KBM-7 (cell line): ENCODE measurements at places on chromosomes 6 and 20.
A peak's percentile ranks its signal among the peaks of the same experiment; 100 is the strongest.

- peak; percentile 9 for DNase-seq
Observed at GRCh38 chr6:137780447-137781034, 86.5 kb upstream of the TNFAIP3 start.

- no peak for DNase-seq
Observed at GRCh38 chr20:64115171-64115911, 8.0 kb upstream of the NPBWR2 start.

DNA sequence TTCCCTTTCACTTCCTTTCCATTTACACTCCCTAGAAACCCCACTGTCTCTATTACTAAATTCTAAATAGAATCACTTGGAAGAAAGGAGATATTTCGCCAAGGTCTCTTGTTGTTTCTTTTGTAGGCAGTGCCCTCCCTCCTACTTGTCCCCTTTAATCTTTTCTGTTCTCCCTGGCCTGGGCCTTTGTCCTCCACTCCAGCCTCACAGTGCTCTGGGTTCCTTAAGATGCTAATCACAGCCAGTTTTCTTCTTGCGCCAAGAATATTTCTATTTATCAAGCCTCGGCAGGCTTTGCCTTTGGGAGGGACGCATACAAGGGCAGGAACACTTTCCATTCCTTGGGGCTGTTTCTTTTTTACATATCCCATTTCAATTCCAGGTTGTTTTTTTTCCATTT lies 520.6 kb upstream of the CHD6 start:
- DNase-seq = no peak

GRCh38 chr6:135440087-135440792 lies 57.3 kb downstream of the AHI1 start:
- no peak for DNase-seq

DNA sequence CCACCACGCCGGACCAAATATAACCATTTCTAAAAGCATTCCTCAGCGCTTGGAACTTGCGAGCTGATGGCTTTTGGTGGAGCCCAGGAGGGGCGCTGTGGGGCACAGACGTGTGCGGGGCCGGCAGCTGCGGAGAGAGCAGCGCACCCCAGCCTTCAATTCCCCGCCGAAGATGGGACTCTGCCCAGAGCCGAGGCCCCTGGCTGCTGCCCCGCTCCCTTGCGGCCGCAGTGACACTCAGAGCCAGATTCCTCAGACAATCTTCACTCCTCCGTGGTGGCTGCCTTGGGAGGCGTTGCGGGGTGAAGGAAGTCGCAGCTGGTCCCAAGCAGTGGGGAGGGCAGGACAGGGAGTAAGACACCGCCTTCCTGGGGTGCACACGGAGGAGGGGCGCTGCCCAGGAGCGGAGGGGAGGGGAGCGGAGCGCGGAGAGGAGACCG lies 87.7 kb downstream of the TMEM242 start:
- DNase-seq = no peak

- DNase-seq = no peak
Observed at GRCh38 chr6:6508643-6509042, 79.9 kb upstream of the LY86 start.

- DNase-seq = no peak
Observed at GRCh38 chr20:34776177-34776576, 49.3 kb downstream of the NCOA6 start.

GRCh38 chr6:18445228-18445627 lies 58.1 kb downstream of the RNF144B start:
- no peak for DNase-seq

- no peak for DNase-seq
Observed at GRCh38 chr6:10529231-10529801, 8.2 kb downstream of the GCNT2 start.

- DNase-seq = no peak
Observed at GRCh38 chr20:44087051-44087856, 99.7 kb downstream of the JPH2 start.

GRCh38 chr6:129710450-129711270 lies 683 bp upstream of the ARHGAP18 start:
- DNase-seq = no peak

DNA sequence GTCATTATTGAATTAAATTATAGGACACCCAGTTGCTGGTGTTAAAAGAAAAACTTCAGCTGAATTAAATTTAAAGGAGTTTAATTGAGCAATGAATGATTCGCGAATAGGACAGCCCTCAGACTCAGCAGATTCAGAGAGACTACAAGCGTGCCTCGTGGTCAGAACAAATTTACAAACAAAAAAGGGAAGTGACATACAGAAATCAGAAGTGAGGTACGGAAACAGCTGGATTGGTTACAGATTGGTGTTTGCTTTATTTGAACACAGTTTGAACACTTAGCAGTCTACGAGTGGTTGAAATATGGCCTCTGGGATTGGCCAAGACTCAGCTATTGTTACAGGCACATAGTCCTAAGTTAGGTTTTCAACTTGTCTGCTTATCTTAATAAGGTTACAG lies 25.8 kb upstream of the TNFRSF21 start:
- DNase-seq = peak; percentile 91

- no peak for DNase-seq
Observed at GRCh38 chr20:1232286-1233111, 6.7 kb downstream of the RAD21L1 start.

GRCh38 chr20:23622839-23623343 lies 14.9 kb downstream of the CST3 start:
- DNase-seq = no peak

DNA sequence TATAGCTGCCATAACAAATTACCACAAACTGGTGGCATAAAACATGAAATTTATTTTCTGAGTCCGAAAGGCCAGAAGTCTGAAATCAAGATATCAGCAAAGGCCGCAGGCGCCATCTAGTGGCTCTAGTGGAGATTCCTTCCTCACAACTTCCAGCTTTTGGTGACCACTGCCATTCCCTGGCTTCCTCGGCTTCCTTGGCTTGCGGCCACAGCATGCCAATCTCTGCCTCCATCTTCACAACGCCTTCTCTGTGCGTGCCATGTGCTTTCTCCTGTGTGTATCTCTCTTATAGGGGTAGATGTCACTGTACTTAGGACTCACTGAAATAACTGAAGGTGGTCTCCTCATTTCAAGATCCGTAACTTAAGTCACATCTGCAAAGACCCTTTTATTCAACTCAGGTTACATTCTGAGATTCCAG lies 5.4 kb upstream of the PLAGL1 start:
- DNase-seq = peak; percentile 74

DNA sequence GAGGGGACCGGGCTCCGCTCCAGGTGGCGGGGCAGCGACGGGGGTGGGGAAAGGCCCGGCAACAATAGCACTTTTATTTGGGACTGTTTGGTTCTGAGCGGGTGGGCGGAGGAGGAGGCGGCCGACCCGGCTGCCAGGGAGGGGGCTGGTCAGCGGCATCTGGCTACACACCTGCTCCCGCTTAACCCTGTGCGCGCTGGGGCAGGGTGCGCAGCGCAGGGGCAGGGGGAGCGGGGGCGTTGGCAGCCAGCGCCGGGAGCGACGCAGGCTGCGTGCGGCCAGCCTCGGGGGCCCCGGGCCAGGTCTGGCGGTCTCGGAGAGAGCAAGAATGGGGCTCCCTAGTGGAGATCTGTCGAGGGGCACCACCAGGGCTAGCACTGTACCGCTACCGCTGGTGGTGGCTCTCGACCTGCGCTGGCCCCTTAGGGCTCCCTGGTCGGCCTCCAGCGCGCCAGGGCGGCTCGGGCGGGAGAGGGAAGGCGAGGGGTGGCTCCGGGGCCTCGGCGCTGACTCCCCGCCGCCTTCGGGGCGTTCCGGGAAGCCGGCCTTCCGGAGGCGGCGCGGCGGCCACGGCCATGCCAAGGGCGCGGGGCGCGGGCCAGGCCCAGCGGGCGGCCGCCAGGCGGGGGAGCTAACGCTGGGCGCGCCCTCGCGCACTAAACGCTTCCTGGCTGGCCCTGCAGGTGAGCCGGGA lies 92.4 kb downstream of the NCR2 start:
- no peak for DNase-seq

- no peak for DNase-seq
Observed at GRCh38 chr6:356828-357251, 34.7 kb upstream of the IRF4 start.

GRCh38 chr20:24535941-24536730 lies 66.7 kb downstream of the SYNDIG1 start:
- no peak for DNase-seq

DNA sequence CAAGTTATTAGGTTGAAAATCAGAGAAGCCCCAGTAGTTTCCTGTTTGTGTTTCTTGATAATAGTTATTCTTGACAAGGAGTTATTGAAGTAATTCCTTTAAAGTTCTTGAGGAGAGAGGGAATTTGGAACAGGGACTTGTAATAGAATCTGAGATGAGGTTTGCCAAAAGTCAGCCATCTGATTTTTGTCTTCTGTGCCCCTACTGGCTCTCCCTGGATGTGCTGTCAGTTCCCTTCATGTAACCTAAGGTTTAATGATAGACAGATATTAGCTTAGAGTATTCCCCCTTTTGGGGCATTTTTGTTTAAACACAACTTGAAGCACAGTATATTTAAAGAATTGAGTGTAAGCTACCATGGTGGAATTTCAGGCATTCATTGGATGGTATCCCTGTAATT lies 71.4 kb downstream of the CARMIL1 start:
- no peak for DNase-seq

- peak; percentile 16 for DNase-seq
Observed at GRCh38 chr6:42047790-42048405, 2.4 kb upstream of the TAF8 start.

- DNase-seq = no peak
Observed at GRCh38 chr6:157946053-157946617, 35.5 kb upstream of the SYNJ2 start.

GRCh38 chr6:16200321-16200883 lies 38.0 kb upstream of the GMPR start:
- no peak for DNase-seq

DNA sequence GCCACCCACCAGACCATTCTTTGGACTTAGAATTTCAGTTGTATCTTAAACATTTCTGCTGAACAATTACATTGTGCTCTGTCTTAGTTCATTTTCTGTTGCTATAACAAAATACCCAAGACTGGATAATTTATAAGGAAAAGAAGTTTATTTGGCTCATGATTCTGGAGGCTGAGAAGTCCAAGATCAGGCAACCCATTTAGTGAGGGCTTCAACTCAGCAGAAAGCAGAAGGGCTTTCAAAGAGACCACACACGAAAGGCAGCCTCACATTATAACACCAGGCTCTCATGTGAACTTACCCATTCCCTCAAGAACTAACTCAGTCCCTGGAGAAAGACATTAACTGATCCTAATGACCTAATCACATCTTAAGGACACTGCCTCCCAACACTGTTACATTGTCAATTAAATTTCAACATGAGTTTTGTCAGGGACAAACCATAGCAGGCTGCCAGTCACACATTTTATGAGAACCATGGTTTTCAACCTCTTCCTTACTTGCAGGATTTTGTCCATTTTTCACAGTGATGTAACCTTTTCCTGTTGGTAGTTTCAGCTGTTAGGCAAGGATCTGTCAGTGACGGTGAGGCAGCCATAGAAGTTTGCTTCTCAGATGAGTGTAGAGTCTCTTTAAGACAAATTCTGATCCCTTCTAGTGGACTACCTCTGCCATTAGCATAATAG lies 399.6 kb upstream of the SOX4 start:
- no peak for DNase-seq

- no peak for DNase-seq
Observed at GRCh38 chr6:28206928-28207509, 18.1 kb upstream of the ZSCAN9 start.

- no peak for DNase-seq
Observed at GRCh38 chr6:61682562-61682961, 603.5 kb downstream of the KHDRBS2 start.

- peak; percentile 71 for DNase-seq
Observed at GRCh38 chr6:1396952-1397868, 7.8 kb downstream of the FOXF2 start.

DNA sequence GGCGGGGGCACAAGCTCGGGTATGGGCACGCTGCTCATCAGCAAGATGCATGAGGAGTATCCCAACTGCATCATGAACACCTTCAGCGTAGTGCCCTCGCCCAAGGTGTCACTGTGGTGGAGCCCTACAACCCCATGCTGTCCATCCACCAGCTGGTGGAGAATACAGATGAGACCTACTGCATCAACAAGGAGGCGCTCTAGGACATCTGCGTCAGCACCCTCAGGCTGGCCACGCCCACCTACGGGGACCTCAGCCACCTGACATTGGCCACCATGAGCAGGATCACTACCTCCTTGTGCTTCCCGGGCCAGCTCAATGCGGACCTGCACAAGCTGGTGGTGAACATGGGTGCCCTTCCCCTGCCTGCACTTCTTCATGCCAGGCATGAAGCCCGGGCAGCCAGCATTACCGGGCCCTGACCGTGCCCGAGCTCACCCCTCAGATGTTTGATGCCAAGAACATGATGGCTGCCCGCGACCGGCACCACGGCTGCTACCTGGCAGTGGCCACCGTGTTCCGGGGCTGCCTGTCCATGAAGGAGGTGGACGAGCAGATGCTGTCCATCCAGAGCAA lies 12.8 kb downstream of the GABRR2 start:
- no peak for DNase-seq
